Astrocyte of the spinal cord (primary cell): ENCODE measurements at places on chromosomes 16 and 17.
A peak's percentile ranks its signal among the peaks of the same experiment; 100 is the strongest.

DNA sequence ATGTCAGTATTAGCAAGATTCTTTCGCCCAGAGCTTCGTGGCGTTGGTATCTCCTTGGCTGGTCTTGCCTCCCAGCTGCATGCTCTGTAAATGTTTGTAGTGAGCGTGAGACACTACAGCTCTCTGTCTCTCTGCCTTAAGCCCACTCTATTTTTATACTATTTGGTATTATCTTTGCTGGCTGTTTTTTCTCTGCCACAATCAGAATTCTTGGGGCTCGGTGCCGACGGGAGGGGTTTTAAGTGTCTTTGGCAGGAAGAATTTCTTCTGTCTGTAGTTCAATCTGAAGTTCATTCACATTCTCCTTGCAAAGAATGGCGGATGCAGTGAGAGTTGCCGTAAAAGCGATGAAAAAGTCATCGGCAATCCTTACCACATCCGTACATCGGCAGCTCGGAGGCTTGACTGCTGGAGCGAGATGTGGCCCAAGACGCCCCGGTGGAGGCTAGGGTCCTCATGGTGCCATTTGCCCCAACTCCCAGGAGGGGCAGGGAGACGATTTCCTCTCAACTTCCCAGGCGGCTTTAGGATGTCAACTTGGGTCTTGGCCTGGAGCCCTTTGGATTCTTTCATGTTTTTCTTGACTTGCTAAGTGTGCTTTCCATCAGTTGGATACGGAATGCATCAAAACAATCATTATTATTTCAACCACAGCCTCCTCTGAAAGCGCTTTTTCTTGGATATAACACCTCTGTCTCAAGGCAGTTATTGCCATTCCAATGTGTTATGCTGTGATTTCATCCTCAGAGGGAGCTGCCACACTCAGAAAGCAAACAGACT is 132.3 kb upstream of the SDK2 start:
- DNase-seq = no peak

DNA sequence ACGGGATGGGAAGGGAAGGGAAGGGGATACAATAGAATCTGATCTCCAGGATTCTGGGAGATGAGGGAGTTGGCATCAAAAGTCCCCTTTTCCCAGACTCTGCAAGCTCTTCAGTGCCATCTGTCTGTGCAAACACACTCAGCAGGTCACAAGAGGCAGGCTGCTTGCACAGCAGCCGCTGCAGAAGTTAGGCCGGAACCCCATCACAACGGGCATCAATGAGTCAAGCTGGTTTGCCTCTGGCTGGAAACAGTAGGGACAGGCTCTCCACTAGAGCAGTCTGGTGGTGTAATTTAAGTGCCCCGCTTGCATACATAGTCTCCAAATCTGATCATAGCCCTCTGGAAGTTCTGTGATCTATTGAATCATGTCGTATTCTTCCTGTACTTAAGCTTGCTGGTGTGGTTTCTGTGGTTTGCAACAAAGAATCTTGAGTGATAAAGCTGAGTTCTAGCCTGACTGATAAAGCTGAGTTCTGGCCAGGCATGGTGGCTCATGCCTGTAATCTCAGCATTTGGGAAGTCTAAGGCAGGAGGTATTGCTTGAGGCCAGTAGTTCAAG is 33.7 kb upstream of the KDM8 start:
- peak; percentile 92 for DNase-seq

- peak; percentile 50 for DNase-seq
These were observed 101.6 kb downstream of the CYTH1 start for GRCh38 chr17:78680436-78680835.

DNA sequence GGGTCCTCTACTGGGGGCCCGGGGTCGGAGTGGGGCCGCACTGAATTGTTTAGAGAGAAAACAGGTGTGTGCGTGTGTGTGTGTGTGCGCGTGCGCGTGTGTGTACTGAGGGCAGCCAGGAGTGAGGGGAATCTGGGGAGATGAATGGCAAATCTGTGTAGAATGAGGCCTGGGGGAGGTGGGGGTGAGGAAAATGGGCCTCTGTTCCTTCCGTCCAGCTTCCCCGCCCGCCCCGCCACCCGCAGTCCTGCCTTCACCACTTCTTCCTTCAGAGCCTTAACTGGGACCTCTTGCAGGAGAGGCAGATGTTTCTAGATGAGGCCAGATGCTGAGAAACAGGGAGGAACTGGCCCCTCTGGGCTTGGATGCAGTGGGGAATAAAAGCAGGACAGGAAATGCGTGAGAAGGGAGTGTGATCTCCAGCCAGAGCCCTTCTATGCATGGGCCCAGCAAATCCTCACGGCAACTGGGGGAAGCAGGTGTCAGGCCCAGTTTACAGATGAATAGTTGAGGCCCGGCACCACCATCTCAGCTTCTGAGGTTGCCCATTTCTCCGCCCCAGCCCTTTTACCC is 29.7 kb upstream of the NGFR start:
- no peak for DNase-seq

DNA sequence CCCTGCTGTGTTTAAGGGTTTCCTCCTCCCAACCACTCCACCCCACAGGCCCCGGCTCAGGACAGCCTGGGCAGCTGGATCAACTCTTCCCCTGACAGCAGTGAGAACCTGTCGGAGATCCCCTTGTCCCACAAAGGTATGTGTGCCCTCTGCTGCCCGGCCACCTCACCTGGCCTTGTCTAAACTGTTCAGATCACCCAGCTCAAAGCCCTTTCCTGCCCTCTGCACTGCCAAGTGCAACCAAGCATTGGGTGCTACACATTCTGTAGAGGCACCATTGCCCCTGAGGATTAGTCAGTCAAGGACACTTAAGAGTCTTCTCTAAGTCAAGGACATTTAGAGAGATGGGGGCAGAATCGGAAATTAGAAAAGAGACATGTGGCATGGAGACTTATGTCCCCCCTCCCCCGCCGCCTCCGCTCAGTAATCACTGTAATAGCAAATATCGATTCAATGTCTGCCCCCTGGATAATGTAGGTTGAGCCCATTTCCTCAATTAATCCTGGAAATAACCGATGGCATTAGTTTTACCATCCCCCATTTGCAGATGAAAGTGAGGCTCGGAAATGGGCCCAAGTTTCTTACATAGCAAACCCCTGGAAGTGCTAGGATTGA is 8.1 kb downstream of the BTBD17 start:
- no peak for DNase-seq

GRCh38 chr16:49795513-49795912 is 60.4 kb downstream of the ZNF423 start:
- no peak for DNase-seq

- no peak for DNase-seq
These were observed 378.3 kb downstream of the CDH13 start for GRCh38 chr16:83004868-83005652.

DNA sequence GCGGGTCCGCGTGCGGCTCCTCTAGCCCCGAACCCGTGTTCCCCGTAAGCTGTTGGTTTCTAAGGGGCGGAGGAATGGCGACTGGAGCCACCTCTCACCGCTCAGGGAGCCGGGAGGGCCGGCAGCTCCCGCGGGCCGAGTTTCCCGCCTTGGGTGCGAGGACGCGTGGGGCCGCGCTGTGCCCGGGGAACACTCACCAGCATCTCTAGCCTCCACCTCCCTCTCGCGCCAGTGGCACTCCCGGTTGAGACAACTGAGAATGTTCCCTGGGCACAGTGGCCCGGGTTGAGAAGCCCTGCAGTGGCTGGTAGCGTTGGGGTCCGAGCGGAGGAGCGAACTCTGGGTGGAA is 560 bp downstream of the TELO2 start:
- DNase-seq = peak; percentile 10

DNA sequence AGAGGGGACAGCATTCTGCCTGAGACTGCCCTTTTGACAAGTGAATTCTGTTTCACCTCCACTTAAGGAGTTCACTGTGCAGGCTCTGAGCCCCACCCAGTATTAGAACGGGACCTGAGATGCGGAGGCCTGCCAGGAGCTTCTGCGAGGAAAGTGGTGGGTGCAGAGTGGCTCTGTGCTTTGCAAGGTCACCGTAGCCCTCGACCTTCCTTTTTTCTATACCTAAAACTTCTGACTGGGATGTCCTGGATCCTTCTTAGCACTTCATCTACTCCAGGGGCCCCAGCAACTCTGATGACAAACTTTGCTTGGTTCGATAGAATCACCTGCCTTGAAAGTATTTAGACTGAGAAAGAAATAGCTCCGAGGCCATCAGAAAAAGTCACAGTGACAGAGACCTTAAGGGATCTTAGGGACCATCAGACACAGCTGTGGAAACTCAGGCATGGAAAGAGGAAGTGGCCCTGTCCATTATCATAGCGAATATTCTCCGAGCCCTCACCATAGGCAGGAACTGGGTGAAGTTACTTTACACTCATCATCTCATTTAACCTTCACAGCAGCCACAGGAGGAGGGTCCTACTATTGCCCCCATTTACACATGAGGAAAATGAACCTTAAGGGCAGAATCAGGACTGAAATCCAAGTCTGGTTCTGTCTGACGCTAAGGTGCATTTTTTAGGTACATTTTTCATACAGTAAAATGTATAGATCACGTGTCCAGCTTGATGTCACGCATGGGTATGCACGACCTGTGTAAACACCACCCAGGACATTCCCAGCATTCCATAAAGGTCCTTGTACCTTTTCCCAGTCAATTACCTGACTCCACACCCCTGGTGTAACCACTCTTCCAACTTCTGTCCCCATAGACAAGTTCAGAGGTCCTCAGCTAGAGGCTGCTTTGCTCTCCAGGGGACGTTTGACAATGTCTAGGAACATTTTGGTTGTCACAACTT is 676 bp upstream of the KRT13 start:
- DNase-seq = no peak

GRCh38 chr16:30025574-30025973 is 2.6 kb downstream of the C16orf92 start:
- DNase-seq = no peak

DNA sequence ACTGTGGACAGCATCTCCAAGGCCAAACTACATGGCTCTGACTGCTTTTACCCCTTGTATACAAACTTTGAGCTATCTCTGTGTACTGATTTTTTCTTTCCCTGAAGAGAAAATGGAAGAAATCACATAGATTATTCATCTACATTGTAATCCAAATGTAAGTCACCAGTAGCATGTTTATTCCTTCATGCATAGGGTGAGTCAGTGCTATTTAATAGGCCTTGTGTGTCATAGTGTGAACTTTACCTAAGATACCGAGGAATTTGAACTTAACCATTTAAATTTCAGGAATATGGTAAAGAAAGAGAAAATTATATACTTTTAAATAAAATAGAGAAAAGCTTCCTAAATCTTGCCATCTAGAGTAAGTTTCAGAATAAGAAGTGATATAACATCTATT is 16.5 kb downstream of the PHKB start:
- DNase-seq = peak; percentile 20

GRCh38 chr17:68498479-68499326 is 13.5 kb upstream of the PRKAR1A start:
- DNase-seq = no peak

- no peak for DNase-seq
These were observed 22.9 kb upstream of the FOXJ1 start for GRCh38 chr17:76163919-76164318.

- no peak for DNase-seq
These were observed 28.9 kb downstream of the WFDC1 start for GRCh38 chr16:84323606-84324005.

DNA sequence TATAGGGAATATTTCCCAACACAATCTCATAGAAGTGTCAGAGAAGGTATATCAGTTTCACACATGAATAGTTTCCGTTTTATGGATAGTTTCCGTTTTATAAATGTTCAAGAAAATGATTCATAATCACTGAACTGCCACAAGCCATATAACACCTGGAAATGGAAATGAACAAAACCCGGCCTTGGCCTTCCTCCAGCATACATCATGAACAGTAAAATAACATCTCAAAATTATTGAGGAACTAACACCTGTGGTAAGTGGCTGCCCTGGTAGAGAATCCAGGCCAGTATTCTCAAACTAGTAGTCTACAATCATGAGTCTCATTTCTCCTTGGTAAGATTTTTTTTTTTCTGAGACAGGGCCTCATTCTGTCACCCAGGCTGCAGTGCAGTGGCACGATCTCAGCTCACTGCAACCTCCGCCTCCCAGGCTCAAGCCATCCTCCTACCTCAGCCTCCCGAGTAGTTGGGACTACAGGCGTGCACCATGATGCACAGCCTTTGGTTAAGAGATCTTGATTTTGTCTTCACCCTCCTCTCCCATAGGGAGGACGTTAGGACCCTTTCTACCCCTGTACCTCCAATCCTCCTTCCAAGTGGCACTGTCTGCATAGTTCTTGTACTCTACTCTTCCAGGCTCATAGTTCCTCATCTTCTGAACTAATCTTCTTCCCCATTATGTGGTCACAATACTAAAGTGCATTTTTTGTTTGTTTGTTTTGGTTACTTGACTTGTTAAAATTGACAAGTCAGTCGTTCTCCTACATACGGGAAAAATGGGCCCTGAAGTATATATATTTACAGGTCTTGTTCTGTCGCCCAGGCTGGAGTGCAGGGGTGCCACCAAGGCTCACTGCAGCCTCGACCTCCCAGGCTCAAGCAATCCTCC is 15.0 kb upstream of the RGS9 start:
- no peak for DNase-seq

- DNase-seq = no peak
These were observed 153.9 kb upstream of the ZKSCAN2 start for GRCh38 chr16:25411396-25412081.

- DNase-seq = no peak
These were observed 44.0 kb downstream of the PAFAH1B1 start for GRCh38 chr17:2637422-2637821.

- DNase-seq = no peak
These were observed 347.3 kb upstream of the CDH11 start for GRCh38 chr16:65469116-65469515.

GRCh38 chr17:35235917-35236316 is 7.0 kb upstream of the SLFN5 start:
- no peak for DNase-seq

GRCh38 chr16:64864232-64864809 is 257.5 kb downstream of the CDH11 start:
- DNase-seq = peak; percentile 98

GRCh38 chr16:55040366-55041086 is 109.9 kb downstream of the IRX5 start:
- no peak for DNase-seq

GRCh38 chr16:54928016-54928356 is 2.7 kb upstream of the IRX5 start:
- peak; percentile 43 for DNase-seq

DNA sequence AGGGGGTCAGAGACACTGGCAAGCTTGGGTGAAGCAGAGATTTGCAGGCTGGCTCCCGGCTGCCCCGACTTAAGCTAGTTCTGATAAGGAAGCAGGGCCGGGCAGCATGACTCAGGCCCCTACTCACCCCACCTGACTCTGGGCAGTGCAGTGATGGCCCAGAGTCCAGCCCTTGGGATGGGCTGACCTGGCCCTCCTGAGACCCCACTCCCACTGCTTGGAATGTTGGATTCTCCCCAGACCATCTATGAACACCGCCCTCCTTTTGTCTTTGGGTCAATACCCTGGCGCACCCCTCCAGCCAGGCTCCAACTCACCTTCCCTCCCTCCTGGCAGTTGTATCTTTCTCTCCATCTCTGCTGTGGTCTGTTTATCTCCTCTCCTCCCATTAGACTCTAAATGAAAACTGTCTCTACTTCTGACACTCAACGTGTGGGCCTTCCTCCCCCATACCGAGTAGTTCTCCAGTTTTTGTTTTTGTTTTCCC is 21.0 kb downstream of the LGALS3BP start:
- no peak for DNase-seq
